ENCODE measurements at places on chromosomes 3 and 15.

GRCh38 chr3:142896201-142896755 is 7.4 kb upstream of the PCOLCE2 start:
- no peak for DNase-seq

DNA sequence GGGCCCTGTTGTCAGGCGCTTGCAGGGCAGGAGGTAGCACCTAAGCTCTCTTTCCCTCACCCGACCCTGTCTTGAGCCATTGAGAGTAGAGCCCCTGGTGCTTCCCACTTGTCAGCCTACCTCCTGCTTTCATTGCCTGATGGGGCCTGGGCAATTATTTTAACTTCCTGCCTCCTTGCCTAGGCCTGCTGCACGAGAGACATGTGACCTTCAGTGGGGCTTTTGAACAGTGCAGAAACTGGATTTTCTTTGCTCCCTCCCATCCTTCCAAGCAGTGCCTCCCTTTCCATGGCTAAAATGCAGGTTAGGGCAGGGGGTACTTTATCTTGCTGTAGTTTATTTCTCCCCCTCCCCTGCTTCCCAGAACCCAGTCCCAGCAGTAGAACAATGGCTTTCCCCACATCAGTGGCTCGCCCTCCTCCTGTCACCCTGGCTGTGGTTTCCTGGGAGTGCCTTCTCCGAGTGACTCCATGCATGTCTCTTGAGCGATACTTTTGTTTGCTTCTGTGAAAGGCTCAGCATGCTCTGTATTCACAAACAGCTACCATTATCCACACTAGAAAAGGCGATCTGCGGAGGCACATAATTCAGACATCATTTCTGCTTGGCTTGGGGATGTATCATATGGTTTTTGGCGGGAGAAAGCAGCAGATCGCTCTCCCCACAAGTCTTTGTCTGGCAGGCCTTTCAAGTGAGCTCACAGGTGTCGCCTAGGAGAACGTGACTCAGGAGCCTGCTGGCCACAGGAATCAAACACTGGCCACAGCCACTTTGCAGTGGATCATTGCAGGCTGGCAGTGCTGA is 24.1 kb downstream of the PDIA5 start:
- peak; percentile 41 for DNase-seq

GRCh38 chr3:44330444-44330843 is 8.1 kb upstream of the TCAIM start:
- DNase-seq = no peak

DNA sequence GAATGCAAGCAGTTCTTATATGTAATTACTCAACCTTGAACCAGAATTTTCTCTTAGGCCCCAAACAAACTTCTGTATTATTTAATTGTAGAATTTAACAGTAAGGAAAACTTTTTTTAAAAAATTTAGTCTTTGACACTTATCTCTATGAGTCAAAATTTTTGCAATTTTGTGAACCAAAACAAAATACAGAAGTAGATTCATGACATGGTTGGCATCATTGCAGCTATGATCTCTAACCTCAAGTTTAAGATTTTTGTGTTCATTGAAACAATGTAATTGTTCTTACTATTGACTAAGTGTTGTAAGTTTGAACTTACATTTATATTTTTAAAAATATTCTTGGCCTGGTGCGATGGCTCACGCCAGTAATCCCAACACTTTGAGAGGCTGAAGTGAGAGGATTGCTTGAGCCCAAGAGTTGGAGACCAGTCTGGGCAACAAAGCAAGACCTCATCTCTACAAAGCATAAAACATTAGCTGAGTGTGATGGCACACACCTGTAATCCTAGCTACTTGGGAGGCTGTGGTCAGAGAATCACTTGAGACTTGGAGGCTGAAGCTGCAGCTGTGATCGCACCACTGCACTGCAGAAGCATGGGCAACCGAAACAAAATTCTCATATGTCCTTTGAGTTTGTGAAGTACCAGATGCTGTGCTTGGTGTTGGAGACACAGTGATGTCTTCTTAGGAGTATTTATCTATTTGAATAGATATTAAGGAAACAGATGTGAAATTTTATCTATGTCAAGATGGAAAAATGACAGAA is 39.7 kb downstream of the STT3B start:
- no peak for DNase-seq

DNA sequence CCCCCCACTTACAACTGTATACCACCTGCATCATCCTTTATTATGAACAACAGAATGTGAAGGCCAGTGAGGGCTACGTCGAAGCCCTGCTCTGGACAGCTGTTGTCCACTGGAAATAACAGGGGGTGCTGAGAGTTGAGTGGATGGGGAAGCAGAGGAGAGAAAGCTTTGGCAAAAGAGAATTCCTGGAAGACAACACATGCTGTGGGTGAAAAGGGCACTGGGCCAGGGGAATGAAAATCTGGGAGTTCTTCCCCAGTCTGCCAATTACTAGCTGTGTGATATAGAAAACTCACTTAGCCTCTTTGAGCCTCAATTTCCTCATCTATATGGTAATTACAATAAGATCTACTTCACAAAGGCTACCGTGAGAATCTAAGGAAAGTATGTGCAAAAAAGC is 40.7 kb downstream of the FSTL1 start:
- DNase-seq = no peak

GRCh38 chr3:119125742-119126504 is 20.0 kb upstream of the TEX55 start:
- DNase-seq = no peak

DNA sequence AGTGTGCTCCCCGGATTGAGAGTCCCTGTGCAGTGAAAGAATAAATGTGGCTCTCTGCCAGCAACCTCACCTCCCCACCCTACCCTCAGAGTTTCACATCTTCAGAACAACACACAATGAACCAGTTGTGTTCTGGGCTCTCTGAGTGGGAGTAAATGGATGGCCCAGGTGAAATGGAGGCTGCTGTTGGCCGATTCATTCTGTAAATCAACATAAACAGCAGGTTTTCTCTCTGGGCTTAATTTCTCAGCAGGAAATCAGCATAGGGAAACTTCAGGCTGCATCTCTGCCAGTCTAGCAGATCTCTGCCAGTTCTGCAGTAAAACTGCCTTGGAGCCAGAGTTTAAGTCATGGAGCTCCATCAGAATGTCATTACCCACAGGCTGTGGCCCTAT is 54.6 kb upstream of the FURIN start:
- DNase-seq = peak; percentile 50

GRCh38 chr3:131903988-131904415 is 130.8 kb downstream of the CPNE4 start:
- no peak for DNase-seq
